Smooth muscle cell of the brain vasculature (primary cell): ENCODE measurements at places on chromosomes 7 and 10.

- DNase-seq: no peak
Measured at GRCh38 chr7:132998763-132999162, 83.1 kb downstream of the CHCHD3 start.

GRCh38 chr10:12042409-12042796 lies 206 bp downstream of the UPF2 start:
- no peak for DNase-seq

- no peak for DNase-seq
Measured at GRCh38 chr7:28128608-28129007, 52.0 kb downstream of the JAZF1 start.

DNA sequence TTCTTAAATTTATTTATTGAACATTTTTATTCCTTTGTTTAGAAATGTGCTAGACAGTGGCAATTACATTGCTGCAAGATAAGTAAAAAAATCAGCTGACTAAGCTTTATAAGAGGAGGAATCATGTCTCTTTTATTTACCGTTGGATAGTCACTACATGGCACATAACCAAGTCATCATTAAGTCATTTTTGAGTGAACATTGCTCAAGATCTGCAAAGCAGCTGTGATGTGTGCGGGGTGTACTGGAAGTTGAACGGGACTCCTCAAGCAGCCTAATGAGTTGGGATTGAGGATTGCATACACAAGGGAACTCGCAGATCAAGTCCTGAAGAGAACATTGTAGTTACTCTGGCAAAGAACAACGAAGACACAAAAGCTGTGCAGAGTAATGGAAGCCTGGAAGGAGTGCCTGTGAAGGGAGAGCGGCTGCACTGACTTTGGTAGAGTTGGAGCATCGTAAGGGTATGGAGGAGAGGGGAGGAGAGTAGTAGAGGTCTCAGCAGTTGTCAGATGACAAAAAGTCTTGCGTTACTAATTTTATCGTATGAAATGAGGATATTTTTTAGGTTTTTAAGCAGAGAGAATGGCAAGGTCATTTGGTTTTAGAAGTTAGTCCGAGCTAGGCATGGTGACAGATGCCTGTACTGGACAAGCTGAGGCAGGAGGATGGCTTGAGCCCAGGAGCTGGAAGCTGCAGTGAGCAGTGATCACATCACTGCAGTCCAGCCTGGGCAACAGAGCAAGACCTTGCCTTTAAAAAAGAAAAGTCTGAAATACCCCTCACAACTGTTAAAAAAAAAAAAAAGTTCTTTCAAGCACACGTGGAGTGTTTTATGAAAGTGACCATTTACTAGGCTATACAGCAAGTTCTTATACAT lies 95.1 kb downstream of the BMPR1A start:
- no peak for DNase-seq

GRCh38 chr7:94874036-94874785 lies 33.2 kb upstream of the PPP1R9A start:
- DNase-seq: no peak

DNA sequence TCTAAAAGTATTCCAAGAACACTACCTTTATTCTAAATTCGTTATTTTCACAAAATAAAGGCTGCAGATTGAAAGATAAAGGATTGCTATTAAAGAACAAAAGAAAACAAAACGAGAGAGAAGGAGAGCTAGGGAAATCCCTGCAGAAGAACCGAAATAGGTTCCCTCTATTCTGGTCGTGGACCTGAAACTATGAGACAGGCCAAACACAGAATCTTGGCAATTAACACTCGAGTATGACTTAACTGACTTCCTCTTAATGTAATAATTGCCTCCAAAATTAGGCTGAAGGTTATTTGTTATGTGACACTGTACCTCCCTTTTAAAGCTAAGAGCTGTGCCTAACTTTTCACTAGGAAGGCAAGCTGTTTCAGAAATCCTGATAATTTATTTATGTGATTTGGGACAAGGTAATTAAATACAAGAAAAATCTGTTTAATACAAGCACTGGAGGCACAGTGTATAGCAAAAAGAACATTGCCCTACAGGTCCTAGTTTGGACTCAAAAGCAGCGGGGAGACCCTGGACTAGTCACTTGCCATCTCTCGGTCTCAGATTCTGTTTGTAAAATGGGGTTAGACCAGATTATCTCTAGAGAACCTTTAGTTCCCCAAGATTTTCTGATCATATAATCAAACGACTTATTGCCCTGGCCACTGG lies 11.6 kb downstream of the NAMPT start:
- DNase-seq: no peak

- DNase-seq: no peak
Measured at GRCh38 chr7:6588566-6588965, 1.3 kb upstream of the INTS15 start.

DNA sequence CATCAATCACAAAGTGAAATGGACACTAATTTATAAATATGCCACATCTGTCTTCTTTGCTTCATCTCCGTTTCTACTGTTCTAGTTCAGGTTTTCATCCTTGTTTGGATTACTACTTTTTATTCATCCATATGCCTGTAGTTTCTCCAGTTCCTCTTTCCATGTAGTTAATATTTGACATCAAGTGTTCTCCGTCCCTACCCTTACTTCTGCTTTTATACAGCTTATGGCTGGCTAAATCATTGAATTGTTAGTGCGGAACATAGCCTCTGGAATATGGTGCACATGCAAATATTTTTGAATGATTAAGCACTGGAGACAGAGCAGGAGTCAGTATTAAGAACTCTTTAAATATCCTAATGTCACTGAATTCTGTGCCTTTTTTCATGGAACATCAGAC lies 230.0 kb upstream of the PPP1R3A start:
- no peak for DNase-seq

- DNase-seq: no peak
Measured at GRCh38 chr10:116233230-116233629, 39.8 kb downstream of the GFRA1 start.

DNA sequence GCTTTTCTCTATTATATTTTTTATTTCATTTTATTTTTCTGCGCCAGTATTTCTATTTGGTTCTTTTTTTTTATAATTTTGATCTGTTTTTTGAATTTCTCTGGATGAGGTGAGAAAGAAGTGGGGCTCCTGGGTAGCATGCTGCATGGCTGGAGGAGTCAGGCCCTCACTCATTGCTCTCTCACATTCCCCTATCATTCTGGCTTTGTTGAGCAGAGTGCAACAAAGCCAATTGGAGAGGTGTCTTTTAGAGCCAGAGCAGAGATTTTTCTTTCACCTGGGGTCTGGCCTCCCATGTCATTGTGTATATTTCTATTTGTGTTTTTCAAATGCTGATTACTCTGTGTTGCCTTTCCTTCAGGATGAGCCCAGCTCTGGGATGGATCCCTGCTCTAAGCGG lies 330.0 kb upstream of the CDC14C start:
- DNase-seq: no peak

DNA sequence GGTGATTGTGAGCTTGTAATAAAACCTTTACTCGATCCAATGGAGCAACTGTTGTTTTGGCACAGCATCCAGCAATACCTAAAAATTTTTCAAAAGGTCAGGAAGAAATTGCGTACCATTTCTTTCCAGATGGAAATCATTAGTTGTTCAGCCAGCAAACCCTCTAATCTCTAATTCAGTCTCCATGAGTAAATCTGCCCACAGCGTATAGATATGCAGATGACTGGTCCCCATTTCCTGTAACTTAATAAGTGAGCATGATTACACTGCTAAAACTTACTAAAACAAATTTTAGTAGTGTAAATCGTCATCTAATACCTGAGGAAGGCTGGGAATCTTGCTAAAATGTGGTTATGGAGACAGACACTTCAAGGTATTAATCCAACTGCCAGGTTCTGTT lies 10.6 kb downstream of the SLC25A16 start:
- DNase-seq: no peak

DNA sequence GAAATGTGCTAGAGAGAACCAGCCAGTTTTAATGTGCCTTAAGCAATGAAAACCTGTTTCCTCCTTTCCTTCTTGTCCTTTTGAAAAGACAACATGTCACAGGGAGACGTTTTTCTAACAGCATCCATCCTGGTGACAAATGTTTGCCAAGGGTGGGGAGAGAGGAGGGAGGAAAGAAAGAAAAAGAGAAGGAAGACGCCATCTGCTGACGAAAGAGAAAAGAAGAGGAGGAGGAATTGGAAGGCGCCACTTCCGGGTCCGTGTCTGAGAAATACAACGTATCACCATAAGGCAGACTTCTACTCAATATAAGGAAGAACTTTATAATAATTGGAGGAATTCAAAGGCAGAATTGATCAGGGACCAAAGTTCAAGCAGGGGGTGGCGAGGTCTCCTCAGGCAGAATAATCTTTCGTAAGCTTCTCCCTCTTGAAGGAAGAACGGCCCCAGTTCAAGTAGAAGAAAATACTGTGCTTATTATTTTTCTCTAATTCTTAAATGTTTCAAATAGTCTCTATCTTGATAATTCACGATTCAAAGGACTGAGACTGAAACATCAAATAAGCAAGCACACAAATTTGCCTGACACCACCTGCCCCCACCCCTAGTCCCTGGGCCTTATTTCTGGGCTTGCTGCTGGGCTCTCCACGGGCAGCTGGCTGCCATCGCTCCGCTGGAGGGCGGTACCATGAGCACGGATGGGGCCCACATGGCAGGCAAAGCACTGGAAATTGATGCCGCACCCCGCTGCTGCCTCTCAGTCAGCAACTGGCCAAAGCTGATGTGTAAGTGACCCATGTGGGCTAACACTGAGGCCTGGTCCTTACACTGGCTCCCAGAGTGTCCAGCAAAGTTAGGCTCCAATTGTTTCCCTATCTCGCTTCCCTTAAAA lies 273.7 kb upstream of the KLF14 start:
- no peak for DNase-seq

DNA sequence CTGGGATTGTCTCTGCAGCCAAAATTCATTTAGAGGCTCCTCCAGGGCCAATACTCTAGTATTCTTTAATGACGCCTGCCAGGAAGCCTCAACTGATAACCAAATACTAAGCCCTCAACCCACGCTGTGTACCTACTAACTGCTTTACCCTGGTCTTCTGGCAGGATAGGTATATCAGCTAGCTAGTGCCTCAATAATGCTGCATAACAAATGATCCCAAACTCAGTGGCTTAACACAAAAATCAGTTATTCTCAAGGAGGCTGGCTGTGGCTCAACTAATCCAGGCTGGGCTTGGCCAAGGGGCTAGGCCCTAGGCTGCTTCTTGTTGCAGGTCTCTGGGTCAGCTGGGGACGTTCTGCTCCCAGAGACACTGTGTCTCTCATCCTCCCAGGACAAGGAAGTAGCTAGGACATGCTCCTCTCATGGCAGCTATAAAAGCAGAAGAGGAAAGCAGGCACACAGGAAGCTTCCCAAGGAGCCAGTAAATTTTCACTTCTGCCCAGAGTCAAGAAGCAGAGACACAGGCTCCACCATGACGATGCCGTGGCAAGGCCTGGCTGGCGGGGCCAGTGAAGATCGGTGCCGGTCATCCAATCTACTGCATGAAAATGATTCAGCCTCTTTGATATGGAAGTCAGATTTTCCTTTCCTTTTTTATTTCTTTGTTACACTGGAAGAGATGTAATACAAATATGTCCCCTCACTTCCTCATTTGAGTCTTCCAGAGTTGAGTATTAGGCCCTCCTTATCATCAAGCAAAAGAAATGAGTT lies 28.6 kb upstream of the COL13A1 start:
- DNase-seq: no peak

DNA sequence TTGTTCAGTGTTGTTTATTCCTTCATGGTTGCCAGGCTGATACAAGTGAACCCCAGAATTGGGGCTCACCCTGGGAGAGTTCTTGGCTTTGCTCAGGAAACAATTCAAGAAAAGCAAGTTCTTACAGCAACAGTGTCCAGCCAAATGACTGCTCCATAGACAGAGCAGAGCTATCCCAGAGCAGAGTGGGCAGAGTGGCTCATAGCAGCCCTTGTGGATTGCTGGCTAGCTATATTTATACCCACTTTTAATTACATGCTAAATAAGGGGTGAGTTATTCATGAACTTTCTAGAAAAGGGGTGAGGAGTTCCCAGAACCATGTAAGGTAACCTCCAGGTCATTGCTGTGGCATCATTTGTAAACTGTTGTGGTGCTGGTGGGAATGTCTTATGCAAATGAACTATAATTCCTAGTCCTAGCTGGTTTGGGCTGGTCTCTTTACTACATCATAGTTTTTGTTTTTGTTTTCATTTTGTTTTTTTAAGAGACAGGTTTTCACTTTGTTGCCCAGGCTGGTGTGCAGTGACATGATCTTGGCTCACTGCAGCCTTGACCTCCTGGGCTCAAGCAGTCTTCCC lies 59.9 kb upstream of the HBP1 start:
- no peak for DNase-seq

- DNase-seq: no peak
Measured at GRCh38 chr10:1115607-1115955, 59.4 kb downstream of the WDR37 start.

DNA sequence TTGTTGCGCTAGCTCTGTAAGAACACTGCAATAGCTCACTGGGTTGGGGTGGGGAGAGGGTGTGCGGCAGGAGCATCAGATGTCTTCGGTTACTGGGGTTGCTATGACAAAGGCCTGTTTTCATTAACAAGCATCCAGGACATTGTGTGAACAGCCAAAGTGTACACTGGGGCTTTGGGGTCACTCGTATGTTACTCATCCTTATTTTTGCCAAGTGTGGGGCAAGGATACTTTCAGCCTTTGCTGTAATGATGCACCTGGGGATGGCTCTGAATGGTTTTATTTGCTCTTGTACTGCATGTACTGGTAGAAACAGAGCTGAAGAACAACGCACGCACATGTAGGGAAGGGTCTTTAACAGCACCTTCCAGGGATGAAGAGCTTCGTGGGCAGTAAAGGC lies 73.0 kb upstream of the AFAP1L2 start:
- DNase-seq: peak; percentile 18

GRCh38 chr10:102394801-102395399 lies 605 bp upstream of the NFKB2 start:
- no peak for DNase-seq
